ENCODE measurements at places on chromosomes 12 and 14.

- no peak for DNase-seq
Measured at GRCh38 chr12:54294152-54294952, 6.5 kb downstream of the NFE2 start.

DNA sequence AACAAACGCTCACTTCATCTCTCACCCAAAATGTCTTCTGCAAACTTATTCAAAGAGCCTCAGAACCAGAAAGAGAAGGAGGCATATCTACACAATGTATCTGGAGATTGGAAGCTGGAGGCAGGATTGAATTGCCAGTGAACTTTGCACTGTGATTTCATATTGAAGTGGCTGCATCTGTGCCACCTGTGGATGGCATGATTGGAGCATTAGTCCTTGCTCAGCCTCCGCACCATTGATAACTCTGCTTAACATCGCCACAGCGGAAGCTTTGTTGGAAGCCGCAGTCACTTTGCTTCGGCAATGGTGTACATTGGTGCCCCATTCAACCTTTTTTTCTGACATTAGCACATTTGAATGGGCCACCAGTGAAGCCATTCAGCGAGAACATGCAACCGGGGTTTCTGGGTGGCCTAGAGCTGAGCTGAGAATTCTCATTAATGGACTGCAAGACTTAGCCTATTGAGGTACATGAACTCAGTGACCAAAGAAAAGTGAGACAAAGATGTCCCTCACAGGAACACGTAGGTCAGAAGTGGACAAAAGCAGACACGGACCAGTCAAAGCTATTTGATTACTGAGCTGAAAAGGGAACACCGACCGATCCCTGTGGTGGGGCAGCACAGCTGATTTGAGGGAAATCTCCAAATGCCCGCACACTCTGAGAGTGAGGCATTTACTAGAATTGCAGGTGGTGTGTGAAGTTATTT lies 130.4 kb downstream of the BRMS1L start:
- no peak for DNase-seq

GRCh38 chr14:102793531-102794328 lies 16.5 kb downstream of the TRAF3 start:
- no peak for DNase-seq

- DNase-seq: no peak
Measured at GRCh38 chr12:106753526-106753925, 21.0 kb upstream of the RIC8B start.

DNA sequence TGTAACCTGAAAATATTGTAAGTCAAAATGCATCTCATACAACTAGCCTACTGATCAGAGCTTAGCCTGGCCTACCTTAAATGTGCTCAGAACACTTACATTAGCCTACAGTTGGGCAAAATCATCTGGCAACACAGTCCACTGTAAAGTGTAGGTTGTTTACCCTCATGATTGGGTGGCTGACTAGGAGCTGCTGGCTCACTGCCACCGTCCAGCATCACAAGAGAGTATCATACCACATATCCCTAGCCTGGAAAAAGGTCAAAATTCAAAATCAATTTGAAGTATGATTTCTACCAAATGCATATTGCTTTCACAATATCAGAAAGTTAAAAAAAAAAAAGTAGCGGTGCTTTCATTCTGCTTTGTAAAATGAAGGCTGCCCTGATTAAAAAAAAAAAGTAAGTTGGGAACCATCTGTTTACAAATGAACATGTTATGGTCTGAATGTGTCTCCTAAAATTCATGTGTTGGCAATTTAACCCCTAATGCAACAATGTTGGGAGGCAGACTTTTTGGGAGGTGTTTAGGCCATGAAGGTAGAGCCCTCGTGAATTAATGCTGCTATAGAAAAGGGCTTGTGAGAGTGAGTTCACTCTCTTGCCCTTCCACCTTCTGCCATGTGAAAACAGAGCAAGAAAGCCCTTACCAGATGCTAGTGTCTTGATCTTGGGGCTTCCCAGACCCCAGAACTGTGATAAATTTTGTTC lies 211.8 kb downstream of the PPM1H start:
- no peak for DNase-seq

DNA sequence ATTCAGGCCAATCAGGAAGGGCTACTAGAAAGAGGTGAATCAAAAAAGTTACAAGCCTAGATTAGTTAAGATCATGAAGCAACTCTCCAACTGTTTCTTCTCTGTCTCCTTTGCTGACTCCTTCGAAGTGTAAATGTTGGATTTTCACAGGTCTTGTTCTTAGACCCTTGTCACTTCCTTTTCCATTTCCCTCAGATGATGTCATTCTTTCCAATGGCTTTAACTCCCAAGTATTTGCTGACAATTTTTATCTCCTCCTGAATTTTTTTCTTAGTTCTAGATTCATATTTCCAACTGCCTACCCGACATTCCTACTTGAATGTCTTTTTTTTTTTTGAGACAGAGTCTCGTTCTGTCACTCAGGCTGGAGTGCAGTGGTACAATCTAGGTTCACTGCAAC lies 10.8 kb downstream of the GAS2L3 start:
- no peak for DNase-seq

DNA sequence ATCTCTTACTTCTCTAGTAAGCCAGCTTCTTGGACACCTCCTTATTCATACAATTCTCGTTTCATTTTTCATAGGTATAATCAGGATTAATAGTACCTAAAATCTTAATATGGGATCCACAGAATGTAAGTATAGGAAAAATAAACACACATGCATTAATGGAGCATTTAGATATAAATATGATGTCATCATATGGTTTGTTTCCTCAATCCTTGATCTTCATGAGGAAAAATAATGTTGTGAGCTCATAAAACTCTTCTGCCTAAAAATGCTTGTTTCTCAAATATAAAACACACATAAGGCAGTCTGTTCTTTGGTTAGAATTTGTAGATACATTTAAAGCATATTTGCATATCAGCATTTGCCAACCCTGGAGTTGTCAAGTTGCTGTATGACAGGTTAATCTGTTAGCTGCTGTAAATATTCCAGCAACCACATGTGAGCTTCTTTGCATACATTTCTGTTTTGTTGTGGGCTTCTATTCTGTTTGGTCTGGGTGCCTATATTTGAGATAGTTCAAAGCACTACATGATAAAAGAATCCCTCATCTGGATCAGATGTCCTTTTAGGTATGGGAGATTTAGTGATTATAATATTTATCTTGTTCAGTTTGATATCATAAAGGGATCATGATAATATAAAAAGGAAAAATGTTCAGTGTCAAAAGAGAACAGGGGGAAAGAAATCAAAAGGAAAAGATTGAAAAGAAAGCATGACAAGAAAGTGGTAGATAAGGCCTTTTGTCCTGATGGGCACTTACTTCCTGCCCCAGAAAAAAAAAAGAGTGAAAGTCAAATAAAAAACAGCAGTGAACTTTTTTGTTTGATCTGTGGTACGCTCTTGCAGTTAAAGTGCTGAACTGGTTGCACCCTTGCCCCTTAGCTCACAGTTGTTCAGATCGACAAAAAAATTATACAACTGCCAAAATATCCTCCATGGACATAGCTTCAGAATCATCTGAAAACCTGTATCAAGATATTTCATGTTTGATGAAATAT lies 68.6 kb downstream of the ACSS3 start:
- no peak for DNase-seq

DNA sequence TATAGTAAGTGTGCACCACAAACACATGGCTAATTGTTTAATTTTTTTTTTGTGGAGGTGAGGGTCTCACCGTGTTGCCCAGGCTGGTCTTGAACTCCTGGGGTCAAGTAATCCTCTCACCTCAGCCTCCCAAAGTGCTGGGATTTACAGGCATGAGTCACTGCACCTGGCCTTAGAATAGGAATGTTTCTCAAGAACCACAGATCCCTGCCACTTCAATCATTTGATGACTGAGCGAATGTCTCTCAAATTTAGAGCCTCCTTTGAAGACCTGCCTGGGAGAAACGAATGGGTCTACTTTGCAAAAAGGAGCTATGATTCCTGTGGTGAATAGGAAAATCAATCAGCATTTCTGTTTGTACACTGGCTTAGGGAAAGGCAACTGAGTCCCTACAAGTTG lies 33.5 kb upstream of the CHST11 start:
- DNase-seq: no peak

DNA sequence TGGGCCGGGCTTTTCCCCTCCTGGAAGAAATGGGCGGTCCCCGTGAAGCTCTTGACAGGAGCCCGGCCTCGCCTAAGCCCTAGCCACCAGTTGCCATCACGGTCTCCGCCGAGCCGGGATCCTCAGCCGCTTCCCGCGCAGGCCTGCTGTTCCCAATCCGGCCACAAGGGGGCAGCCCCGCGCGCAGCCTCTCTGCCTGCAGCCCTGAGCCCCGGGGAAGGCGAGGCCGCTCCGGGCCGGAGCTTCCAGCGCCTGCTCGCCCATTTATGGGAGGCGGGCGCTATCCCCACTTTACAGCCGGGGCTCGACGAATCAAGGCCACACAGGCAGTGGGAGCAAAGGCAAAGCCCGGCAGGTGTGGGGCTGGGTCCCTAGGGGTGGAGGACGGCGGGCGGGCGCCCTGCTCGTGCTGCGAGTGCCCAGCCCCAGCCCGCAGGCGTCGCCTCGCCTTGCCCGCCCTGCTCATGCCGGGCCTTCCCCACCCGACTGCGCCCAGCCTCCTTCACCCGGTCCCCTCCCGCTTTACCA lies 61.5 kb downstream of the LGMN start:
- DNase-seq: no peak

DNA sequence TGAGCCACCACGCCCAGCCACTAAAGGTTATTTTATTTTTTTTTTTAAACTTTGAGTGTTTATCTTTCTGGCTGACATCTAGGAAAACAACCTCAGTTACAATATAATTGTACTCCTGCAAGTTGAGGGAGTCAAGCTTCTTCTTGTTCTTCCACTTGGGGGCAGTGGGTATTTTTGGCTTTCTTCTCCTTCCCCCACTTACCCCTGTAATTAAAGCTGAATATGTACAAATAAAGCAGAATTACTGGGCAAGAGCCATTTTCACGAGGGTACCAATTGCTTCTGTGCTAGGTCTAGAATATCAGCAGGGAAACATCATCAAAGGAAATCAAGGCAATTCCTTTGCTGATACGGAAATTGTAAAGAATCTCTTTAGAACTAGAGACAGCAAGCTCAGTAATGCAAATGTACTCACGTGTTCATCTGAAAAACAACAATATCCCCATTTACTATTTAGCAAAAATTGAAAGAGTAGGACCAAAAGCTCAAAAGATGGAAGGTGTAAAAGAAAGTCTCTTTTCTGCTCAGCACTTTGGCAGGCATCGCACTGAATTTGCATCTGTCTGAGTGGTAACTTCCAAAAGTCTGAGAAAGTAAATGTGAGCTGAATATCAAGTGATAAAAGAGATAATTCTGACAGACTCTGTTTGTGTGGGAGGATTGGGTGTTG lies 72.8 kb downstream of the TAOK3 start:
- DNase-seq: no peak

DNA sequence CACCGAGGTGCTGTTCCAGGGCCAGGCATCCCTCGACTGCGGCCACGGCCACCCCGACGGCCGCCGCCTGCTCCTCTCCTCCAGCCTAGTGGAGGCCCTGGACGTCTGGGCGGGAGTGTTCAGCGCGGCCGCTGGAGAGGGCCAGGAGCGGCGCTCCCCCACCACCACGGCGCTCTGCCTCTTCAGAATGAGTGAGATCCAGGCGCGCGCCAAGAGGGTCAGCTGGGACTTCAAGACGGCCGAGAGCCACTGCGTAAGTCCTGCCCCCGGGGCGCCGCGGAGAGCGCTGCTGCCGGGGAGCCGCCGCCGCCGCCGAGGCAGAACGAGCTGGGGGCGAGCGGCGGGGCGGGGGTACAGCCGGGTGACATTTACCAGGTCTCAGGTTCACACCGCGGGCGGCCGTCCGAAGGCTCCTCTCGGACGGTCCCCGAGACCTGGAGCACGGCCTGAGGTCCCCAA lies 1.4 kb downstream of the PLXNC1 start:
- no peak for DNase-seq

GRCh38 chr14:51283402-51284085 lies 43.5 kb downstream of the TMX1 start:
- peak; percentile 82 for DNase-seq

GRCh38 chr14:69262516-69262915 lies 2.6 kb downstream of the GALNT16 start:
- DNase-seq: no peak

GRCh38 chr12:13471471-13471870 lies 274.9 kb downstream of the EMP1 start:
- DNase-seq: no peak

DNA sequence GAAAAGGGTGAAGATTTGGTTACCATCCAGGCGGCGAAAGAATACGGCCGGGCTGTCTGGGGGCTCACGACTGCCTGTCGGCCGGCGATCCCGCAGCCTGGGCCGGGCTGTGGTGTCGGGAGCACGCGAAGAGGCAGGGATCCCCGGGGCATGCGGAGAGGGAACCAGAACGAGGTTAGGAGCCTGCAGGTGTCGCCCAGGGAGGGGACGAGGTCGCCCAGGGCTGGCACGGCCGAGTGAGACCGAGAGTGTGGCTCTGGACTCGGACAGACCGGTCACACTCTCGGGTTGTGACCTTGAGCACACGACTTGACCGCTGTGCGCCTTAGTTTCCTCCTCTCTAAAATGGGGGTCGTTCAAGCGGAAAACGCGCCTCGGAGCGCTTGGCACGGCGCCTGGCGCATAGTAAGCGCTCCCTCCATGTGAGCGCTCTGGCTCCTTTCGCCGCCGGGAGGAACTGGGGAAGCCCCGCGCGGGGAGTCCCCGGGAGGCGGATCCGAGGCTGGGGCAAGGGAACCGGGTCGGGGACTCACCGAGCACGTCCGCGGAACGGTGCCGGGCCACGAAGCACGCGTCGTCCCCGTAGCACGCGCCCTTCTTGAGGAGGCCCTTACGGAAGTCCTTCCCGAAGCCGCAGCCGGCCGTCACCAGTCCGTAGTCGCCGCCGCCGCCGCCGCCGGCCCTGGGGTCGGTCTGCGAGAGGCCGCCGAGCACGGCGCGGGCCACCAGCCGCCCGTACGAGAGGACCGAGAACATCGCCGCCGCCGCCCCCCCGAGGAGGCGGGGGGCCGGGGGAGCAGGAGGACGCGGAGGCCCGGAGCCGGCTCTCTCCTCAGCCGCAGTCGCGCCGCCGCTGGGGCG lies 612 bp downstream of the PPTC7 start:
- no peak for DNase-seq

DNA sequence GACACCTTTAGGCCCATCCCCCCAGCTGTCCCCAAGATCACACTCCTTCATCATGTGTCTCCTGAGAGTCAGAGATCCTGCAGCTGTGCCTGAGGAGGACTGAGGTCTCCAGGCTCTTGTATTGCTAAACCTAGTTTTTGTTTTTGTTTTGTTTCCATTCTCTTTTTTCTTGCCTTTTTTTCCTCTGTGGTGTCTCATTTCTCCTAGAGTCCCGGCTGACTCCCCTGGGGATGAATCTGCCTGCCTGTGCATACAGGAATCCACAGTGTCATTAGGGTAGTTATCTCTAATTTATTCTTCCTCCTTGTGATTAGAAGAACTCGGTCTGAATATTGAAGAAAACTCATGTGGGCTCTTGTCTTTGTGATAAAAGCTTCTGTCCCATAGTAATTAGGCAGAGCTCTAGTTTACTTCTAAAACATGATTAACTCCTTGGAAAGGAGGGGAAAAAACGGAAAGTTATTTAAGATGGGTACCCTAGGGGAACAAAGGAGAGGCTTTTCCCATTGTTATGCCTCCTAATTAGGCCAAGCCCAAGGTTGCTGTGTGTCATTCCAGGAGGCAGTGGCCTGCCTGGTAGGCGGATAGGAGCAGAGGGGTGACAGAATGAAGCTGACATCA lies 343.2 kb downstream of the ZFP36L1 start:
- DNase-seq: no peak
